ENCODE measurements at places on chromosomes 2 and 18.

DNA sequence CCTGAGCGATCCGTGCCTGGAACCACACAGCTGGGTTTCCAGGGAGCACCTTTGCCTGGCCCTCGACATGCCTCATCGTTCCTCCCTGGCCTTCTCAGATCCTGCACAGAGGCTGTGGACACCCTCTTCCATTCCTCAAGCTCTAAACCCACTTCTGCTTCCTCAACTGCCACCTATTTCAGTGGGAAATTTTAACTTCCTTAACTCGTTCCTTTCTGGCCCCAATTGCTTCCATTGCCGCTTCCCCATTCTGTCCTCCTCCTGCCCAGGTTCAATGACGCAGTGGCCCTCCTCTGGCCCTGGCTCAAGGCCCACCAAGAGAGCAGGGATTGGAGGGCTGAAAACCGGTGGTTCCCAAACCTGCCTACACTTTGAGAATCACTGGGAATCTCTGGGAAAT is 4.8 kb upstream of the B3GNT7 start:
- DNase-seq: no peak

DNA sequence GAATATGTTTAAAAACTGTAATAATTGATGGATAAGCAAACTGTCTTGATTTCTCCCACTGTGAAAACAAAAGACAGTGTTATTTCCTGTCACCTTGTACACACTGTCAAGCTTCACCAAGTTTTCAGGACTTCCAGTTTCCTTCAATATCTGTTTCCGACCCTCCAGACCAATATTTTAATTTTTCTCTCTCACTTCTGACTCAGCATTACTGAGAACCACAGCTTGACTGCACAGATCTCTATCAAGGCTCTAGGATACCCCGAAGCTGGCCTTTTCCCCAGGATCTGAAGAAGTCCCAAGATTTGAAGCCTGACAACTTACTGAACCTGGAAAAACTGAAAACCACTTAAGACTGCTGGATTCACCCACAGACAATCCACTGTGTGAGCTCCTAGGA is 13.2 kb upstream of the SULT1C3 start:
- no peak for DNase-seq

DNA sequence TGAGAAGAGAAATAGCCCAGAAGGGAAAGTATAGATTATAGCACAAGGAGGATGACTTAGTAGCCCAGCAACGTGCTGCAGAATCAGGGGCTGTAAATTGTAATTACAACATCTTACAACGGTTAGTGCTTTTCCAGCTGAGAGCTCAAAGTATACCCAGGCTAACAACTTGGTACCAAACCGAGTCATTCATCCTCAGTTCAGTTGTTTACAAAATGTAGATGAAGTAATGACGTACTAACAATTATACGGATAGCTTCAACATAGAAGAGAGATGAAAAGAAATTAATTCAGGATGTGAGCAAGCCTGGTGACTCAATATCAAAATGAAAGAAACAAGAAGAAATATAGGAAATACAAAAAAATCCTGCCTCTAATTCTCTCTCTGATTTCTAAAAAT is 99.2 kb downstream of the DYNAP start:
- DNase-seq: no peak

DNA sequence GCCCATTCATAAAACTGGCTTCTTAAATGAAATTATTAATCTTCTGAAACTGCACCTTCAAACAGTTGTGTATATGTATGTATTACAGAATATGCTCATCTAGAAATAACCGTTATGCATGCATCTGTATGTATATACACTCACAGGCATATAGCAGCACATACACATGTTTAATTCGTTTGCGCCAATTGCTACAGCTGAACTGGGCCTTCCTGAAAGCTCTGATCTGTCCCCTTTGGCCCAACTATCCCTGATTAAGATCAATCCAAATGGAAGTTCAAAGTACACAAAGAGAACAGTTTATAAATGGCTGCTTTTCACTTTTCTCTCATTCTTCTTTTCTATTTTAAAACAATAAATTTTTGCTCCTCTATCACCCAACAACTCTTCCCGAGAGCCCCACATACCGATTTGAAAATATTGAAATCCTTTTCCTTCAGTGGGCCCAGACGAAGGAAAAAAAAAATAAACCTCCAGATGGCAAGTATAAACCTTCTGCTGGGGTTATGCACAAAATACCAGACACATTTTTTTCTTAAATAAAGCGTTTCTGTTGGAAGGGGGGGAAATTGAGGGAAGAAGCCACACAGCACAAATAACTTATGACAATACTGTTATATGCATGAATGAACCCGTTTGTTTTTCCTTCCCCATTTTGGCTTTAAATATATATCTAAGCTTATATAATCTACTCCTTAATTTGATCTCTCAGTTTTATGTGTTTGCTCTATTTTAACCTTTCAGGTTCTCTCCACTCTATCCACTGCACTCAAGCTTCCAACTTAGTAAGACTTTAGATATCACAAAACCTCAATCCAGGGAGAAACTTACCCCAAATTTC is 267.3 kb downstream of the TCF4 start:
- DNase-seq: no peak

DNA sequence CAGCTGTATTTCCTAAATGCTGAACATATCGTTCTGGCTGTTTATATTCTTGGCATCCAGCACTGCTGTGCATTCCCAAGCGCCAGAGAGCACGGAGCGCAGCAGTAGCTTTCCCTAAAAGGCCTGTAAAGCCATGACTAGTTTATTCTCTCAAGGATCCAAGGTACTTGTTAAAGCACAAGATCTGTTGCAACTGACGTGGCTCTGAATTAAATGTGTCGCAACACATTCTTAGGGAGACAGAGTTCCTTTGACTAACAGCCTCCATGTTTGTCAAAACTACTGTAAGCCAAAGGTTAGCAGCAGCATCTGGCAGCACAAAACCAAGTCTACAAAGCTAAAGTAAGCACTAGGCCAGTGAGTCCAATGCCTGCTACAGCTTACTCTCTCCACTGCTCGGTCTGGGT is 188.6 kb upstream of the FN1 start:
- no peak for DNase-seq
